ENCODE measurements at places on chromosomes 6 and 20.

- no peak for DNase-seq
These were observed 143.5 kb downstream of the WDR27 start for GRCh38 chr6:169558378-169558773.

GRCh38 chr6:25414168-25414567 lies 135.0 kb downstream of the CARMIL1 start:
- DNase-seq = no peak

GRCh38 chr6:85469276-85470022 lies 19.6 kb downstream of the NT5E start:
- no peak for DNase-seq

GRCh38 chr6:36735110-36736071 lies 37.8 kb downstream of the RAB44 start:
- no peak for DNase-seq

- no peak for DNase-seq
These were observed 44.6 kb downstream of the RIN2 start for GRCh38 chr20:19802492-19803158.

GRCh38 chr20:57559658-57560553 lies 1.0 kb upstream of the PCK1 start:
- no peak for DNase-seq

GRCh38 chr6:64538722-64539121 lies 903.1 kb downstream of the PHF3 start:
- DNase-seq = no peak

DNA sequence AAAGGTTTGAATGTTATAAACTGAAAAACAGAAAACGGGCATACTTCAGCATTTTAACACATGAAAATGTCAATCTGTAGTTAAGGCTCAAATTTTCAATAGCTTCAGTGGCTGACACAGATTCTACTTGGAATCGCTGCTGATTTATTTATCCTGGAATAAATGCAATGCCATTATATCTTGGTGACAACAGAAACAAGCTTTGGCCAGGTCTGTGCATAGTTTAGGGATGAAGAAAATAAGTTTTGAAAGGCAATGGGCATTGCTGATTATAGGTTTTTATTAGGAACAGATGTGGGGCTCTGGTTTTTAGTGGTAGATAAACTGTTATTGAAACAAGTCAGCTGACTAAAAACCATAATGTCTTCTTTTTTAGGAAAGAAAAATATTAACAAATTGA lies 96.8 kb upstream of the SOX4 start:
- DNase-seq = no peak

GRCh38 chr20:43789593-43789992 lies 62.8 kb upstream of the GTSF1L start:
- no peak for DNase-seq

- DNase-seq = no peak
These were observed 107.7 kb downstream of the PTPRK start for GRCh38 chr6:128412680-128413079.

- DNase-seq = no peak
These were observed 181.0 kb downstream of the TBC1D7 start for GRCh38 chr6:13147376-13147775.

DNA sequence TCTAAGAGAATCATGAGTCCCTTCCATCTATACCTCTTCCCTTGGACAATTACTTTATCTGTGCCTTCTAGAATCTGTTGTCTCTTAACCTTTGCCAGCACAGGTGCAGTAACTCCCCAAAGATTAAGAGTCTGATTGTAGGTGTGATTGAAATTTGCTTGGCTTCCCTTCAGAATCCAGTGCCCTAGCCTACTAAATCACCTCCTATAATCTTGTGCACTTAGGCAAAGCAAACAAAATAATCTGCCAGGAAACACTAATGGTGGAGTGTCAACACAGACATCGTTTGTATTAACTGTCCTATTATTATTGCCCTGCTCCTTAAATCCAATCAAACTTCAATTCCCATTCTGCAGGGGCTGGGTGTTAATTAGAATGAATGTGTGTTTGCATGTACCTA lies 28.0 kb downstream of the ID4 start:
- DNase-seq = no peak

DNA sequence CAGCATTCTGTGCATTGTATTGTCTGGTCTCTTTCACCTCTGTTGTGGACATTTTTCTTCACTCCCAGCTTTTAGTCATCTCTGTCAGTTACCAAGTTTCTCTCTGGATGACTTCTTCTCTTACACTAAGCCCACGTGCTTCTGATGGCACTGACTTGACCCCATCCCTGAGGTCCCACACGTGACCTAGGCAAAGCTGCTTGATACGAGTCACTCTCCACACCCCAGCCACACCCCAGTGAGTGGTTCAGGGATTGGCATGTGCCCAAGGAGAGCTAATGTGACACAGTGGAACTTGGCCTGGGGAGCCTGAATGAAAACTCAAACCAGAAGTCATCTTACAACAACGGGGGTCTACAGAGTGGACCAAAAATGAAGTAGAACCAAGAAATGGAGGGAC lies 32.2 kb downstream of the HTR1E start:
- no peak for DNase-seq

GRCh38 chr6:145673504-145673903 lies 61.8 kb downstream of the EPM2A start:
- DNase-seq = no peak

DNA sequence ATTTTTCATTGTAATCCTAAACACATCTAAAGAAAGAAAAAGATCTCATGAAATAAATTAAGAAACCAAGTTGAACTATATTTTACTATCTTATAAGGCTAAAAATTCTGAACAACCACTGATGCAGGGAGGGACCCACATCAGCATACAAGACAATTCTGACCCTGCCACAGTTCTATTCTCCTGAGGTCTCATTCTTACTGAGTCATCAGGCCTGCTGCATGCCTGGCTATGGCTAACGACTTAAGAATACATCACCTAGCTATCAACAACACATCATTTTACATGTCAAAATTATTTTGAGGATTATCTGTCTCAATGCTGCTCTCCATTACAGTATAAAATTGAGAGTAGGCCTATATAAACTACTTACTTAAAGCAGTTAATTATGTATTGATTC lies 52.9 kb downstream of the FBXL4 start:
- no peak for DNase-seq

DNA sequence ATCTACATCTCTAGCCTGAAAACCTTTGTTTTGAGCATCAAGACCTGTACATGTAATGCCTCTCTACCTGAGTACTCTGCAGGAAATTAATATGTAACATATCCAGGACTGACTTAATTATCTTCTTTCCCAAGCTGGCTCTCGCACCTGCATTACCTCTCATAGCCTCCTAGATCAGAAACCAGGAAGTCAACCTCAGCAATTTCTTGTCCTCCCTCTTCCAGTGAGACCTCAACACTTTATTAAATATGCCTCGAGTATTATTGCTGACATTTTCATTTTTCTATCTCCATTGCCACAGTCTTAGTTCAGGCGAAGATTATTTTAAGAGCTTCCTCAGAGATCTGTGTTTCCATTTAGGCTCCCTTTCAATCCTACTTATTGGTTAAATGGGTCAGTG lies 69.0 kb downstream of the MACROD2 start:
- DNase-seq = no peak

- DNase-seq = no peak
These were observed 173.4 kb downstream of the SLC16A10 start for GRCh38 chr6:111260570-111261298.

GRCh38 chr6:63685446-63686379 lies 50.1 kb downstream of the PHF3 start:
- DNase-seq = no peak

- no peak for DNase-seq
These were observed 42.6 kb downstream of the NCOA3 start for GRCh38 chr20:47544240-47544639.

GRCh38 chr6:106586815-106587415 lies 42.4 kb downstream of the RTN4IP1 start:
- no peak for DNase-seq

DNA sequence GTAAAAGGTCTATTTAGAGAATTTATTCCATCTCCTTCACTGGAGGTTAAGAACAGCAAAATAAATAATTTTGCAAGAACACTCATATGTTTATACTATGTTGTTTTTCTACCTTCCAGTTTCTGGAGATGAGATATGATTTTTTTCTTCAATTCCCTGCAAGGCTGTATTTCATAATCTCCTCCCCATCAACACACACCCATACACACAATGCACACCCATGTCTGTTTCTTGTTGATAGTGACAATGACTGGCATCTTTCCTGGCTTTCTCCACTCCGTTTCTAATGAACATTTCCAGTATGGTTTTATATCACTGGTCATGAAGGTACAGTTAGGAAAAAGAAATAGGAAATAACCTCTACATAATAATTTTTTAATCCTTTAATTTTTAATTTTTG lies 202.1 kb downstream of the ARHGAP18 start:
- no peak for DNase-seq

GRCh38 chr6:67165606-67166005 lies 1458.6 kb upstream of the EYS start:
- DNase-seq = no peak

GRCh38 chr6:156587071-156587470 lies 190.1 kb upstream of the ARID1B start:
- DNase-seq = no peak

DNA sequence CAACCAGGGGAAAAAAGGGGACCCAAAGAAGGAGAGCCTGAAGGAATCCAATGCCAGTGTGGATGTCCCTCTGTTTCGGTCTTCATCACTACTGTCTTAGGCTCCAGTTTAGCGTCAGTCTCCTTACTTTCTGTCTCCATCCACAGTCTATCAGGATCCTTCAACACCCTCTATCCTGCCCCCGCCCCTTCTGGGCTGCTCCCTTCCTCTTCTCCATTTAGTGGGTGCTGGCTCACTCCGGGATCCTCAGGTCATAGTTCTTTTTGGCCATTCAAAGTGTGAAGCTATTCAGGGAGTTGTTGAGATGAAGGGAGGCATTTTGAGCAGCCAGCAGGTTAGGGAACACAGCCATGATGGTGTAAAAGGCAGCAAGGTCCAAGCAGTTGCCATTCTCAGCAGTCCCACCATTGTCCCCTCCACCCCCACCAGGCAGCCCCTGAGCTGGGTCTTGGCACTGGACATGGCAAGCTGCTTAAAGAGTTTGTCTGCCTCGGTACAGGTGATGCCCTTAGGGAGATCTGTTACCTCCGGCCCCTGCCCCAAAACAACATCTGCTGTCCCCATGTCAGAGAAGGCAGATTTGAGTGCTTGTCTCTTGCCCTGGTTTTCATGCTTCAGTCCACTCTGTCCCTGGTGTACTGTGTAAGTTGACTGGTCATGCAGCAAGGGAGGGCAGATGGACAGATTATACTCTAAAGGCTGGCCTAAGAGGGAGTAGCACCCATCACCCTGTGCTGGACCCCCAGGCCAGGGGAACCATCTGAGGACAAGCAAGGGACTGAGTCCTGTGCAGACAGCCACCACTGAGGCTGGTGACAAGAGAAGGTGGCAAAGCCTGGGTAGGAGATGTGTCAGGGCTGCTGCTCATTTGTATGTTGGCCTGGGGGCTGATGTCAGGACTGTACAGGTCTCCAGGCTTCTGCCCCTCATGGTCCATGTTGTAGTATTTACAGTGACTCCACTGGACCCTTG lies 842.0 kb downstream of the HACE1 start:
- no peak for DNase-seq

GRCh38 chr20:12113468-12114371 lies 196.0 kb downstream of the BTBD3 start:
- DNase-seq = no peak

DNA sequence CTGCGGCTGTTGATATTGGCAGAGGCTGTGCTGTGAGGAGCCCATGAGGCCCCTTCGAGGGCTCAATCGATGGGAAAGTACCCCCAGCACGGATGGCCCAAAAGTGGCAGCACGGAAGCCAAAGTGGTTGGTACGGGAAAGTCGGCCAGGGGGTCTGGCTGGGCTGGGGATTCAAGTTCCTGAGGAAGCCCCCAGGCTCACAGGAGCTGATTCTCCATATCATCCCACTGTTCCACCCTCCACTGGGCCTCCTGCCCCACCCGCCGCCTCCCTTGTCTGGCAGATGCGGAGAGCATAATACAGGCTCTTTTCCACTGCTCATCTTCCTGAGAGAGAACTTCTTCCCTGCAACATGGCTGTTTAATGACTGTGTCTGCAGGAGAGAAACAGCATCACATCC lies 217.8 kb upstream of the CST7 start:
- no peak for DNase-seq

- DNase-seq = no peak
These were observed 613.8 kb downstream of the TFAP2B start for GRCh38 chr6:51432481-51432880.

DNA sequence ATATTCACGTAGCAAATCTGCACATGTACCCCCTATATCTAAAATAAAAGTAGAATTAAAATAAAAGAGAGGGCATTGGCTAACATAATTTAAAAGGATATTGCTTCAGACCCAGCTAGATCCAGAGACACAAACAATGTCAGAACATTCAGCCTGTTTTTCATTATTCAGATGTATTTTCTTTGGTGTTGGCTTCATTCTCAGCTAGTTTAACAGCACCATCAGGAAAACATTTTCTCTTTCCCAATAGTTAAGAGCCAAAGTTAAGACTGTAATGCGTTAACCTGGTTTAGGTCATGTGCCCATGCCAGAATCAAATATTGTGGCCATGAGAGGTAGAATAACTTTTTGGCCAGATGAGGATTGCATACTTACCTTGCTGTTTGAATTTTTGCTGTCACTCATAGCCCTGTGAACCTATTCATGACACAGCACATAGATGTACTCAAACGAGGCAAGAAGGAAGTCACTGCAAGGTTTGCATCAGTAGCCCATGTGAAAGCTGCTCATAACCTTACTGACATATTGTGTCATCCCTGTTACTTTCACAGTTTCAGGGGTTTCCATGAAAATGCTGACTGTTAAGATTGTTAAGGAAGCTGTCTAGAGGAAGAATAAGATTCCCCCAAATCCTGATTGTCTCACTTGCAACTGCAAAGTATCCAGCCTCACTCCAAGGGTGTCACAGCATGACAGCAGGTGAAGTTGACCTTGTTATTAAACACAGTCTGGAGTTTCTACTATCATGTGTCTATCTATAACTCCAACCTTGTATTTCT lies 233.1 kb downstream of the PACRG start:
- no peak for DNase-seq

GRCh38 chr6:22556266-22556665 lies 13.1 kb upstream of the HDGFL1 start:
- DNase-seq = no peak

- DNase-seq = no peak
These were observed 440.2 kb downstream of the TBC1D32 start for GRCh38 chr6:120894077-120894476.

GRCh38 chr6:6074190-6074589 lies 67.5 kb upstream of the NRN1 start:
- no peak for DNase-seq

GRCh38 chr6:48714250-48714649 lies 603.3 kb upstream of the PTCHD4 start:
- no peak for DNase-seq

- DNase-seq = no peak
These were observed 148.1 kb upstream of the UST start for GRCh38 chr6:148598724-148599123.
